Sciatic nerve (tissue), 2 donors: ENCODE measurements at places on chromosomes 13 and 19.

DNA sequence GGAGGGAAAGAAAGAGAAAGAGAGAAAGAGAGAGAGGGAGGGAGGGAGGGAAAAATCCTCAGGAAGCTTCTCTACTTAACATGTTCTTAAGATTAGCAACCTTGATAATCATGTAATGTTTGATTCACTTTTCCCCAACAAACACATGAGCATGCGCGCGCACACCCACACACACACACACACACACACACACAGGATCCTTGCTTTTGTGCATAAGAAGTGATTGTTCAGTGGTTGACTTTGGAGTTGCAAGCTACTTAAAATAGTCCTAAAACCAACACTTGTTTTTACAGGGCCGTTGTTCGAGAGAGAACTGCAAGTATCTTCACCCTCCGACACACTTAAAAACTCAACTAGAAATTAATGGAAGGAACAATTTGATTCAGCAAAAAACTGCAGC, 100.0 kb upstream of the RAP2A start:
- DNase-seq: no peak

GRCh38 chr19:5063873-5064645, 95.1 kb downstream of the KDM4B start:
- no peak for DNase-seq

DNA sequence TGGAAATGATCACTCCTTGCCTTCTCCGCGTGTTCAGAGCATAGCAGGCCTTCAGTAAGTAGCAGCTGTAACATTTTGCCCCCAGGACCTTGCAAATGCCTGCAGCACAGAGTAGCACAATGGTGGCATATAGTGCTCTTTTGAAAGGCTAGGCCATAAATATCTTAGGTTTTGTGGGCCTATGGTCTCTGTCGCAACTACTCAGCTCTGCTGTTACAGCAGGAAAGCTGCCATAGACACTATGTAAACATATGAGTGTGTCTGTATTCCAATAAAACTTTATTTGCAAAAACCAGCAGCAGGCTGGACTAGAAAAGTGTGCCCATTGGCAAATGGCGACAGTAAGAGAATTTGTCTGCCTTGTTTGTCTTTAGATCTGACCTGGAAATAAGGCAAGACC, 9.4 kb downstream of the ITPKC start:
- no peak for DNase-seq

DNA sequence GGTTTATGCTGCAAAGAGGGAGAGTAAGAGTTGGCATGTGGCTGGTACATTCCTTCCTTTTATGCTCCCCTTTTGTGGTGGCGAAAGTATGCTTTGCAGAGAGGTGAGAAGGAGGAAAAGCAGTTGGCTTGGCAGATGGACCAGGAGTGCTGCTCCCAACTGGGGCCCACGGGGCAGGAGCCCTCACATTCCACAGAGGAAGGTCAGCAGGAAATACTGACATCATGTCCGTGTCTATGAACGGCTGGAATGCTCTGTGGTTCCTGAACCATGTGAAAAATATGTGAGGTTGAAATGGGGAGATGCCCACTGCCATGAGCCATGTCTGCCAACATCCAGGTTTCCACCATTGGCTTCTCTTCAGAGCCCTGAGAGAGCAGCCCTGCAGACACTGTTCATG, 33.3 kb upstream of the GAS6 start:
- DNase-seq: no peak

GRCh38 chr19:6023085-6023682, 45.2 kb upstream of the RANBP3 start:
- DNase-seq: no peak

- no peak for DNase-seq
These were observed 560 bp downstream of the NDUFA7 start for GRCh38 chr19:8320564-8321066.

DNA sequence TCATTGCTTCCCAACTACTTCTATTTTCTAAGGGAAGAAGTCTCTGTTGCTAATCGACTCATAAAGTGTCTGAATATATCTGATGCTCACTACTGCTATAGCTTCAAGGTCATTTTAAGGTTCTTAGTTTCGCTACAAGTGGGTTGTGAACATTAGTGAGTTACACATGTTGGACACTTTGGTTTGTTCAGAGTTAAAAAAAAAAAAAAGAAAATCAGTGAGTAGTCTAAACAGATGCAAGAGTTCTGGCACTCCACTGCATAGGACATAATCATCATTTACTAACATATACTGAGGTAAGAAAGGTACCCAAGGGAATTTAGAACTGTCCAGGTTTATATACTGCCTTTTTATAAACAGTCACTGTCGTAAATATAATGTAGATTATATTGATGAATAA, 108.8 kb downstream of the KLF12 start:
- no peak for DNase-seq

DNA sequence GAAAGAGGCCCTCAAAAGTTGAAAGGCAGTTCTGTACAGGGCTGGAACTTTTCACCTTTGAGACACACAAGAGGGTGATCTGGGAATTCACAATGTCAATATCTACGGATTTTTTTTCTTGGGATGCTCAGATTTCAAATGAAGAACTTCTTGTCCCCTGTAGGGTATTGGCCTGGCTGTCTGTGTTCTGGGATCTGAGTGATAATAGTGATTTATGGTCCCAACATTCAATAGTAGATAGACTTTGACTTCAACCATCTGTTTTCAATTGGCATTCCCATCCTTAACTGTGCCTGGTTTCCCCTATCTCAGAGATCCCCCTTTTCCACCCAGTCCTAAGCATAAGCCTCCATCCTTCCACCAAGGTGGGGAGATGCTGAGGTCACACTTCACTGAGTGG, 274.1 kb downstream of the COG6 start:
- DNase-seq: no peak

DNA sequence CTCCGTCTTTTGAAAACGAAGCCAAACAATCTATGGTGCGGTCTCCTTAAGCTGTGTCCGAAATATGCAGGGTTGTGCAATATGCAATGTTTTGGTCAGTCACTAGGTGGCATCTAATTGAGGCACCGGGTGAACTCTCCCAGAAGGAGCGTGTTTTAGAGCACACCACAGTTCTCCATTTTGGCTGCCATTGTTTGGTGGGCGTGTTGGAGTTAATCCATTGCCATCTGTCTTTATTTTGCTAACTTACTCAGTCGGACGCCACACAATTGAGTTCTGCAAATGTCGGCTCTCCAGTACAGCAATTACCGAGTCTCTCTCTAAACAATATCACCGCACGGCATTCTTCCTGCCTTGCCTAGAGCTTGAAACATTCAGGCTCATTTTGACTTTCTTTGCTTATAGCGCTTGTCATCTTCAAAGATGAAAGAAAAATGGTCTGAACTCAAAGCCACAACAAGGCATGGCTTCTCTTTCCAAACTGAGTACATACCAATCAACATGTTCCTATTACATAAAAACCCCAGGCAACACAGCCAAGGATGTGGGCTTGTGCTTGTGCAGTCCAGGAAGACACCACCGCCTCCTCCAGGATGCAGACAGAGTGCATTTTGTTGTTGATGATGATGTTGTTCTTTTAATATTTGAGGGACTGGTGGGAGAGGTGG, 182.0 kb upstream of the SERP2 start:
- DNase-seq: no peak

DNA sequence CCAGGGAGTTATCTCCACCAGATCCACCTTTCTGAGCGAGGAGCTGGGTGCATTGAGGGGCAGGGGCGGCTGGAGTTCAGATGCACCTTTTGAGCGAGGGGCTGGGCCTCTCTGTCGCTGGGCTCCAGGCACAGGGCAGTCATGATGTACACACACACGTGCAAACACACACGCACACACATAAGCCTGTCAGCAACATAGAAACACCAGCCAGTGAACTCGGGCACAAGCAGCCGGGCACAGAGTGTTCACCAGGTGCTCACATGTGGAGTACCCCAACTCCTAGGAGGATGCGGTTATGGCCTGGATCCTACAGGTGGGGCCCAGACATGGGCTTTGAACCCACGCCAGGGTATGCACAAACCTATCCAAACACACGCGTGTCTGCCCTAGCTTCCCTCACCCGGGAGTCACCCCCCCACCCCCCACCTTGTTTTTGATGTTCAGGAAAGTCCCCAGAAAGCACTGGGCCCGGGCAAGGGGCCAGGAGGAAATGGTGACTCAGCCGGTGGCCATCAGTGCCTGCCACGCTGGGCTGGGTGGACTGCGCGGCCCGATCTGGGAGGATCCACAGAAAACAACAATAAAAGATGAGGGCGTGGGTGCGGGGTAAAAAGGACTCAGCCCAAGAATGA, 13.3 kb downstream of the ARRDC2 start:
- DNase-seq: peak; percentile 90

GRCh38 chr13:36454987-36455386, 22.7 kb downstream of the CCNA1 start:
- DNase-seq: no peak

DNA sequence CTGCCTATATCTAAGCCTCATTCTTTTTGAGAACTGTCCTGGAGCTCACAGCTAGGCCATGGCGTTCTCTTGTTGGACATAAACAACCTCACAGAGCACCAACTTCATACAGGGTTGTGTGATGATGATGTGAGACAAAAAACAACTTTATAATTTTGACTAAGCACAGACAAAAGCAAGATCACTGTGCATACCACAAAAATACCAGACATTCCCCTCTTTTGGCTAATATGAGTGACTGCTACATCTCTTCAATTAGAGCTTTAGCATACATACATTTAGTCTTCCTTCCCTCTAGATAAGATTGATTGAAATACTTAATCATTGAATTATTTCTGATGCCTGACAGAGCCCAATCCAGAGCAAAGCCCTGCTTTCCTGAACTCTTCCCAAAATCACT, 8.3 kb downstream of the MAB21L1 start:
- DNase-seq: no peak

- no peak for DNase-seq
These were observed 23.4 kb downstream of the ZDHHC20 start for GRCh38 chr13:21435687-21436151.
